ENCODE measurements at places on chromosomes 3 and 15.

DNA sequence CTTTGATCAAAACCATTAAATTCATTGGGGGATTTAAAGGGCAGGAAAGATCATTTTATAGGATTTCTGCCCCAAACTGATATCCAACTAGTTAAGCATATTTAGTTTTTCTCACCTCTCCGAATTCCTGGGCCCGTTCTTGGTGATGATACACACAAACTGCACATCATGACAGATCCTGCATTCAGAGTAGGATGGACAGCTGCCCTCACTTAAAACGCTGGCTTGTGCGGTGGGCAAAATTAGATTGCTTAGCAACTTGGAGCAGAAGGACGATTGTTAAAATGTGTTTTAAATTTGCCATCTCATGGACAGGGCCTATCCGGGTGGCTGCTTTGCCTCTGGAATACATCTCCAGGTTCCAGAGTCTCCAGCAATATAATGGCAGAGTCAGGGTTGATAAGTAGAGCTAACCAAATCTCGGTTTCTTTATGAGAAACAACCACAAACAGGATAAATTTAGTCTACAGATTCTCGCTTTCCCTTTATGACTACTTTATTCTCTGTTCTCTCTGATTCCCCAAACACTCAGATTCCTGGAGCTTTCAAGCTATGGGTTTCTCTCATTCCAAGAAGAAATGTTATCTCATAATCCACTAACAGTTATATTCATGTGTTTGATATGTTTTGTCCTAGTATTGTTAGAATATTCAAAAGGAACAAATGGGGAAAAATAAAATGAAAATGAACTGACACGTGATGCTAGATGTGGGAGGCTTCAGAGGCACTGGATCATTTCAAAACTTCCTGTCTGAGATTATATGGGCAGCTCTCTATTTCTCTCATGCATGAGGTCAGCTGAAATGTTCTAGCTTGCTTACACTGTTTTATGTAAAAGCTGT lies 1014.1 kb upstream of the SEMA6D start:
- no peak for DNase-seq

DNA sequence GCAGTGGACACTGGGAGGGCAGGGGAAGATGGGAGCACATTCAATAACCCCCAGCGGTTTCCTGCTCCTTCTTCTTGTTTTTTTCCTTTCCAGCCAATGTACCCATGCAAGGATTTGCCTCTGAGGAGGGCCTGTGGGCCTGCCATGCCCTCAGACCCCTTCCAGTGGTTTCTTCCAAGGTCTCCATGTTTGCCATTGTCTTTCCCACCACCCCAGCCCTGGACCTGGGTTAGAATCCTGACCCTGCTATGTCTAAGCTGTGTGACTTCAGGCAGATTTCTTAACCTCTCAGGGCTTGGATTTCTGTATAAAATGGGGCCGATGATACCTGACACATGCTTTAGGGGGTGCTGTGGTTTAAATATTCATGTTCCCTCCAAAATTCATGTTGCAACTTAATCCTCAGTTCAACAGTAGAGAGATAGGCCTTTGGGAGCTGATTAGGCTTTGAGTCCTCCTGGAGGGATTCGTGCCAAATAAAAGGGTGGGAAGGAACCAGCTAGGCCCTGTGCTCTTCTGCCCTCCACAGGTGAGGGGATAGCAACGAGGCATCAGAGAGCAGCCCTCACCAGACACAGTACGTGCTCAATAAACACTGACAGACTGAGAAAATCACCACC lies 46.3 kb upstream of the FLNB start:
- DNase-seq, result peak; percentile 71

DNA sequence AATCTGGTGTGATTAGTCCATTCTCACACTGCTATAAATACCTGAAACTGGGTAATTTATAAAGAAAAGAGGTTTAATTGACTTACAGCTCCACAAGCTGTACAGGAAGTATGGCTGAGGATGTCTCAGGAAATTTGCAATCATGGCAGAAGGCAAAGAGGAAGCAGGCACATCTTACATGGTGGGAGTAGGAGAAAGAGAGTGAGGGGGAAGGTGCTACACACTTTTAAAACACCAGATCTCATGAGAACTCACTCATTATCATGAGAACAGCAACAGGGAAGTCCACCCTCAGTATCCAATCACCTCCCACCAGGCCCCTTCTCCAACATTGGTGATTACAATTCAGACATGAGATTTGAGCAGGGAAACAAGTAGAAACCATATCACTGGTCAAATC lies 24.0 kb upstream of the ACP3 start:
- no peak for DNase-seq

DNA sequence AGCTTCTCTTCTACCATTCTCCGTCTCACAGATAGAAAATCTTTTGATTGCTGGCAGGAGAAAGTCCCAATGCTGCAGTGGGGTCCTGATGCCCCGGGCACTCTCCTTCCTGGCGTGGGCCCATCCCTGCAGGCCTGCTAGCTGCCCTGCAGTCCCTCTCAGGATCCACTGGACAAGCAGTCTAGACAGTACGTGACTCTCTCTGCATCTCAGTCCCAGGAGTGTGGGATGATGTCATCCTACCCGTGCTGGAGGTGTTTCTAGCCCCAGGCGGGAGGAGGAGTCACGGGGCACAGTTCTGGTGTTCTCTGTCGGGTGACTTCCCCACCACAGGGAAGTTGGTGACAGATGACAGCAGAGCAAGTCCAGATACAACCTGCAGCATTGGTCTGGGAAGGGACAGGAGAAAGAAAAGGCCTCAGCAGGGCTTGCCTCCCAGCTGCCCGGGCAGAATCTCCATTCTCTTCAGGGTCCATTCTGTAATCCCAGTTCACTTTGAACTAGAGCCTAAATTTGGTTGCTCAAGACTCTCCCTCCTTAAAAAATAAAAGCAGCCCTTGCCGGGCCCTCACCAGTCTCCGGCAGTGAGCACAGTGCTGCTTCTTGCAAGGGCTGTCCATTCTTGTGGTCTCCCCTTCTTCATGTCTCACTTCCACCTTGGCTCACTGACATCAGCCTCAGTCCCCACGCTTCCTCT lies 30.6 kb downstream of the SLC28A1 start:
- peak; percentile 8 for DNase-seq

DNA sequence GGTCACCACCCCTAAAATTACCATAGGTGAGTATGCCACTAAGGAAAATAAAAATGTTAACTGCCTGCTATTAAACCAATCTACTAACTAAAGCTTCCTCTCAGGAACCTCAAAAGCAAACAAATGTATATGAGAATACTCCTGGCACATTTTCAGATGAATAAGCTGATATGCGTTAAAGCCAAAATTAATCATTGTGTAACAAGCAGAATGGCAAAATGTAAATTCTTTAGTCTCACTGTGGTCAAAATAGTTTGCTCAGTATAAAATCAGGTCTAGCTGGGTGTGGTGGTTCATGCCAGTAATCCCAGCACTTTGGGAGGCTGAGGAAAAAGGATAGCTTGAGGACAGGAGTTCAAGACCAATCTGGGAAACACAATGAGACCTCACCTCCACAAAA lies 53.6 kb downstream of the SUMF1 start:
- no peak for DNase-seq

DNA sequence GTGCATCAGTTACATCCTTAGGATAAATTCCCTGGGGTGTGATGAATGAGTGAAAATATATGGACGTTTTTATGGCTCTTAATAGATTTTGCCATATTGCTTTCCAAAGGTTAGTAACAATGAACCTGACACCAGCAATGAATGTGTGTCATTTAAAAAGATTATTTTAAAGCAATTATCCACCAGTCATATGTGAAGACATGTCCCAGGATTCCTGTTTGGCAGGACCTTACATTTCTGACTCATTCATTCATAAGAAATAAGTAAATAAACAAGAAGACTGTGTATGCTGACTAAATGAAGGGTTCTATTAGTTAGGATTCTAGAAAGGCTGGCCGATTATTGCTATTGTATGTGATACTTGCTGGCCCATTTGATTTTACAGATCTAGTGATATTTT lies 201.5 kb downstream of the SOX2 start:
- no peak for DNase-seq

DNA sequence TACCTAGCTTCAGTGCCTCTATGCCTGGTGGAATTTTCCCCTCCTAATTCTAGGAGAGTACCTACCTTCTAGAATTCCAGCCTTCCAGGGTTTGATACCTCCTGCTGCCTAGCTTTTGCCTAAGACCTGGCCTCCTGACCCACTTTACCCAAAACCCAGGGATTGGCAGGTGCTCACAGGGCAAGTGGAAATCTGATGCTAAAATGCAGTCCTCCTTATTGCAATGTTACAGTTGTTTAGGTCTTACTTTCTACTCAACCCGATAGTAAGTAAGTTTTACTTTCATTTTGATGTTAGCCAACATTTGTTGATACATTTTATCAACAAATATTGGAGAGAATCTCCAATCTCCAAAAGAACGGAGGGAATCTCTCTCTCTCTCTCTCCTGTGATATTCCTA lies 275.9 kb downstream of the DOCK3 start:
- DNase-seq, result no peak

GRCh38 chr15:33067456-33067855 lies 127.1 kb downstream of the FMN1 start:
- DNase-seq, result no peak

GRCh38 chr3:8769088-8769822 lies at the start of gene OXTR:
OXTR (minus strand) TSS chr3:8769613; CDS start chr3:8768187, 1,426 bp downstream.
- DNase-seq, result peak; percentile 47

Measured in hematopoietic multipotent progenitor cell treated with erythropoietin and hydrocortisone succinate and interleukin-3 and kit ligand, for 8 days (in vitro differentiated cells).